Chondrocyte (in vitro differentiated cells): ENCODE measurements at places on chromosomes 6 and 20. TPM values are rescaled to one million over a fixed set of nuclear protein-coding genes. Genes with fewer than 3 reads are reported as not detected.

Gene AURKA
- 8.7 to 10.5 TPM (median 9.6 TPM) in 3 replicates for total RNA-seq

Gene ZNF165
- total RNA-seq: 0.25 to 0.39 TPM (median 0.26 TPM) in 3 replicates

Gene DEFB132
- total RNA-seq: not detected in 3 replicates

Gene CABLES2
- 6.4 to 7.8 TPM (median 6.5 TPM) in 3 replicates for total RNA-seq

Gene BMP2
- 0.85 to 1.1 TPM (median 0.92 TPM) in 3 replicates for total RNA-seq

Gene LMBRD1
- total RNA-seq: 28.7 to 36.1 TPM (median 28.8 TPM) in 3 replicates

Gene TFEB
- 10.7 to 12.4 TPM (median 11.6 TPM) in 3 replicates for total RNA-seq

Gene SGK2
- 0.45 to 2.1 TPM (median 0.54 TPM) in 3 replicates for total RNA-seq

Gene PPP1R16B
- total RNA-seq: not detected in 3 replicates
